ENCODE measurements at places on chromosomes 1 and 21.

DNA sequence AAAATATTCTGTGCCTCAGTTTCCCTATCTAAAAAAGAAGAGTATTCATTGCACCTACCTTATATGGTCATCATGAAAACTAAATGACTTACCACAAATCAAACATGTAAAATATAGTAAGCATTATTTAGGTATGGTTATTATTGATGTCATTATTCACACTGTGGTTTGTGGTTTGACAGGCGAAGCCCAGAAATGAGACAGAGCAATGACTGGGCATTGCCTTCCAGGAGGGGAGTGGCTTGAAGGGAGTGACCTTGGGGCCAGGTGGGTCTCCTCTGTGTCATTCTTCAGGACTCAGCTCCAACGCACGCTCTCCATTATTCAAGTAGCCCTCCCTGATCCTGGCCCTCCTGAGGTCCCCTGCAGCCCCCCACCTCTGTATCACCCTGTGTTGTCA is 133.7 kb downstream of the DMRTA2 start:
- DNase-seq: no peak

DNA sequence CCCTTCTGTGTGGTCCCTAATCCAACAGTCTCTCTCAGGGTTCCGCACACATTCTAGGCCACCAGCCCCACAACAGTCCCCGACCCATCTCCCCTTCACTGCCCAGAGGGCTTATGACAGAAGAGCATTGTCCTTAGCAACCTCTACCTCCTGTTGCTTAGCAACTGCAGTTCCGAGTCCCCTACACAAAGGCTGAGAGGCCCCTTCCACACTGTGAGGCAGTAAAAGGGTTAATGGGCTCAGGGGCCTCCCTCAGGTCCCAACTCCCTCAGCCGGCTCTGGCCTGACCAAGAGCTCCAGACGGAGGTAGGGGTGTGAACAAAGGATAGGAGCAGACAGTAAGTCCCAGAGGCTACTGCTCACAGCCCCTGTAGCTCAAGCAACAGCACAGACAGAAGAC is 4.3 kb downstream of the IGSF9 start:
- no peak for DNase-seq

GRCh38 chr1:242554577-242554976 is 30.1 kb upstream of the PLD5 start:
- no peak for DNase-seq

DNA sequence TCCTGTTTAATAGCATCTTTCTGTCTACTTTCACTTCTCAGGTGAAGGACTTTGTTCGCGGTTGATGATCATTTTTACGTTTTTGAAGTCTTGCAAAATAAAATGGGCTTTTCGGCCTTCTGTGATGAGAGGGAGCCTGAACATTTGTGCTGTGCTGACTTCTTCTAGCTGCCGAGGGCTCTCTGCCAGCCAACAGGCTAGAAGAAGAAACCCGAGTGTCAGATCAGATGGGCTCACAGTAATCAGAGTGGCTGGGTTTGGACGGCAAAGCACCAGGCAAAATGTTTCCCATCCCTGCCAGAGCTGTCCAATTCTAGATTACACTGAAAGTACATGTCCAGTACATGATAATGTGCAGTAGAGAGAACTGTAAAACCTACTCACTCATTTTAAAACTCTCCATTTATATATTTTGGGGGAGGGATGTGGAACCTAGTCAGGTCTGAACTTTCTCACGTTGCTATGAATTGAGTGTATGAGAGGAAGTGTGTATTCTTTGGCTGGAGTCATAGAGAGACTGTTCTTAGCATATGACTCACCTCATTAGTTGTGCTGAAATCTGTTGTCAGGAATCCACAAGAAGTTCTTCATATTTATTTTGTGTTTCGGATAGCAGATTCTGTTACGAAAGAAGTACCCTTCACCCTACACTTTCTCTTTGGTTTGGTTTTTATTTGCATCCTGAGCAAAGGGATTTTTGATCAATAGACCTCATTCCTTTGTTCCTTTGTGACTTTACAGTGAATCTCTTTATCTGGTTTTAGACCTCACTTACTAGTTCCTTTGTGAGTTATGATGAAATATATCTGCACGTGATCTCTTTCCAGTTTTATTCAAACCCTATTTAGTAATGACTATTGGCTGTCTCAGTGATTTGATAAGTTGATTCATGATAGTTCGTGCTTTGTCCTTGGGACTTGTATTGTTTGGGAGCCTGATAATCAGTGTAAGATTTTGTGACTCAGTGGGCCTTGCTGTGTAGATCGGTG is 4.8 kb downstream of the ATP1A1 start:
- no peak for DNase-seq

DNA sequence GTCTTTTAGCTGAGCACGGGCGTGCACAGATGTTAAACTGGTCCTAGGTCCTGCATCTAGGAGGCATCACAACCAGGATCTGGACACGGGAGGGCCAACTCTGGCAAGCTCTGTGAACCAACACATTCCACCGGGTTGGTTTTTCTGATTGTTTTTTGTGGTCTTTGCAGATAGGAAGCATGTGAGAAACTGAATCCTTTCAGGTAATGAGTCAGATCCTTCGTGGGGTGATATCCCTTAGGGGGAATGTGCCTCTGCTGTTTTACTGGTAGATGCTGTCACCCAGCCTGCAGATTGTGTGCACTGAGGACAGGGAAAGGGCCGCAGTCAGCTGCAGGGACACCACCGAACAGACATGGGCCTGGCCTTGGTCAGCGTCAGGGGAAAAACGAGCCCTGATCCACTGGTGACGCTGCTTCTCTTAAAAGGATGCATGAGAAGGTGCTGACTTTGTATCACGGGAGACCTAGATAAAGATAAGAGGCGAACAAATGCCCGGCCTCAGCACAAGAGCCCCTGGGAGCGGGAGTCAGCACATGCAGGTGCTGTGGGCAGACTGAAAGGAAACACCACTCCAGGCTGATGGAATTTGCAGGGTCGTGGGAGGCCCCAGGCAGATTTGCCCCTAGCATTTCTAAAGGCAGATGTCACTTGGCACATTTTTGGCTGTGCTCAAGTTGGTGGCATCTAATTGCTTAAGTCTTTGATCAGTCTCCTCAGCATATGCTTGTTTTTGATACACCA is 51.1 kb downstream of the DOP1B start:
- no peak for DNase-seq

- DNase-seq: no peak
These were observed 3.0 kb downstream of the SPEN start for GRCh38 chr1:15850471-15851001.

DNA sequence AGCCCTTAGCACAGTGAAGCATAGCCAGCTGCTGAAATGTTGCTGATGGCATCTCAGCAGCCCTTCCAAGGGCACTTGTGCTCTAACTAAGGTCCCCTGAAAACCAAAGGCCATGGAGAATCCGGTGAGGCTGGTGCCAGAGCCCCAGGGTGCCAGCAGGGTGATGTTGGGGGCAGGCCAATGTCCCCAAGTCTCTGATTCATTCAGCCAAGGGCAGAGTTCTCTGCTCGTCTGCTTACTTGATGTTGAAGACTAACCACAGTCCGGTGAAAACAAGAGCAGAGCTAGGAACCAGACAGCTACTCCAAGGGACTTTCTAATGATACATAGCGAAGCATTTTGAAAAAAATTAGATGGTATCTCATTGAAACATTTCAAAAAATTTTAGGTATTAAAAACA is 149.8 kb downstream of the ZZZ3 start:
- DNase-seq: no peak

- no peak for DNase-seq
These were observed 13.9 kb downstream of the TEX50 start for GRCh38 chr1:173648880-173649605.
